ENCODE measurements at places on chromosomes 2 and 18. TPM values are rescaled to one million over a fixed set of nuclear protein-coding genes. Genes with fewer than 3 reads are reported as not detected.

The SMYD1 gene
- 0.72 TPM for total RNA-seq

The ARHGAP28 gene
- total RNA-seq = 41.2 TPM

The HDAC4 gene
- total RNA-seq = 99.4 TPM

The TSPYL6 gene
- total RNA-seq = 0.24 TPM

The NABP1 gene
- total RNA-seq = 32.0 TPM

The CMPK2 gene
- total RNA-seq = 15.6 TPM

The ABCG8 gene
- 0.96 TPM for total RNA-seq

The SPATS2L gene
- 120 TPM for total RNA-seq

The IRS1 gene
- 15.2 TPM for total RNA-seq

The PRKRA gene
- 134 TPM for total RNA-seq

The GCKR gene
- total RNA-seq = not detected

The DUSP2 gene
- 28.9 TPM for total RNA-seq

The CCDC138 gene
- total RNA-seq = 6.7 TPM

The APOB gene
- 1.7 TPM for total RNA-seq
